ENCODE measurements at places on chromosomes 13 and 19.
A peak's percentile ranks its signal among the peaks of the same experiment; 100 is the strongest.

GRCh38 chr19:20039203-20039723 lies at the start of gene ZNF682:
ZNF682 (minus strand) TSS chr19:20039505; CDS start chr19:20039345, 160 bp downstream.
- DNase-seq = peak; percentile 99

GRCh38 chr19:55209693-55210472 lies 582 bp upstream of the PTPRH start:
- DNase-seq = no peak

DNA sequence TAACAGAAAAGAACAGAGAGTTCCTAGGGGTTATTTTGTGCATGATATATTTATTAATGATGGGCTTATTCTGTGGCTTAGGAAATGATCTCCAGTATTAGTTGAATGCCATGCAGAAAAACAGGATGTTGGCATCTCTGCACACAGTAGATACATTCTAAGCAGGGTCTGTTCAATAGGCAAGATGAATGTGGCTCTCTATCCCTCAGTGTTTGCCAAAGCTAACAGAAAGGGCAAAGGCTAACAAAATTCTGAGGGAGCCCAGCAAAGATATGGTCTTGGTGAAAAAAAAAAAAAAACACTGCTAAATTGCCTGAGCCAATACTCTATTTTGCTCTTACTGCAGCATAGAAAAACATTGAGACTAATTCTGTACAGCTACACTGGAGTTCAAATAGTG lies 1095.8 kb downstream of the UQCRFS1 start:
- no peak for DNase-seq

DNA sequence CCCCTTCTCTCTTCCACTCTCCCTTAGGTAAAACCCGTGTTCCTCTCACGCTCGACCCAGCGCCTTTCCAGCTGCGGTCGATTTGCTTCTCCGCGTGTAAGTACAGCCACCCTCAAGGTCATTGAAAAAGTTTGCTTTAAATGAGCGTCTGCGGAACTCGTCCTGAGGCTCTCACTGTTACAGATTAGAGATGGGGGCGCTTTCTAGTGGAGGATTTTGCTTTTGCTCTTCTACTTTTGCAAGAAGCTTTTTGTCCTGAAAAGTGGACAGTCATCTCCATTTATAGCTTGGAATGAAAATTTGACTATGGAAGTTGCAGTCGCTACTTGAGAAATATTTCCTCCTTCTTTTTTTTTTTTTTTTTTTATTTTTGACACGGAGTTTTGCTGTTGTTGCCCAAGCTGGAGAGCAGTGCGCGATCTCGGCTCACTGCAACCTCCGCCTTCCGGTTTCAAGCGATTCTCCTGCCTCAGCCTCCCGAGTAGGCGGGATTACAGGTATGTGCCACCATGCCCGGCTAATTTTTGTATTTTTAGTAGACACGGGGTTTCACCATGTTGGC lies 595 bp upstream of the RAB20 start:
- DNase-seq = no peak

- DNase-seq = no peak
Measured at GRCh38 chr19:57028804-57029525, 90.8 kb upstream of the USP29 start.
